ENCODE measurements at places on chromosomes 3 and 15. TPM values are rescaled to one million over a fixed set of nuclear protein-coding genes. Genes with fewer than 3 reads are reported as not detected.

DNA sequence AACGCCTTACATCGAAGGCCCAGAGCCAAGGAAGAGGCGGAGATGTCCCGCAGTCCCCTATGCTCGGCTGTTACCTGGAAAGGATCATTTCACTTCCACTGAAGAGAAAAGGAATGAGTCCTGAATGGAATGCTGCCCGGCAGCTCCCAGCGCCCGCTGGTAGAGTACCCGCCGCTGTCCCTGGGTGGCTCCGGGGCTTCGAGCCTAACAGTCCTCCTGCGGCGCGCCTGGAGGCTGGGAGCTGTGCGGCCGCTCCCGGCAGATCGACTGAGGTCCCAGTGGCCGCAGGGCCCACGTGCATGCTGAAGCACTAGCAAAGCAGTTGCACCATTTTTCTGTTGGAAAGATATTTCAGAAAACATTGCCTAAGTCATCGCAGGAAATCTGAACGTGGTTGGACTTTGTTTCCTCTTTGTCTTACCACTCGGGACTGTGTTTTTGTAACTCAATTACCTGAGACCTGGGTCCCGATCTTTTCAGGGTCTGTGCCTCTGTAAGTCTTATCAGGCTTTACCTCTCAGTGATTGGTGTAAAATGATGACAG is 984 bp downstream of the RNU6-1 start:
- peaks cover under 1% of the 10 kb centered on the region for H3K27me3 ChIP-seq
- H3K36me3 ChIP-seq = no peaks in the 10 kb centered on the region
- H3K4me3 ChIP-seq = peak overlapping the region; percentile 99
- peaks cover 44% of the 10 kb centered on the region for H3K4me1 ChIP-seq
- peak overlapping the region; percentile 97 for H3K27ac ChIP-seq

ALG1L2 gene
- total RNA-seq = not detected

DNA sequence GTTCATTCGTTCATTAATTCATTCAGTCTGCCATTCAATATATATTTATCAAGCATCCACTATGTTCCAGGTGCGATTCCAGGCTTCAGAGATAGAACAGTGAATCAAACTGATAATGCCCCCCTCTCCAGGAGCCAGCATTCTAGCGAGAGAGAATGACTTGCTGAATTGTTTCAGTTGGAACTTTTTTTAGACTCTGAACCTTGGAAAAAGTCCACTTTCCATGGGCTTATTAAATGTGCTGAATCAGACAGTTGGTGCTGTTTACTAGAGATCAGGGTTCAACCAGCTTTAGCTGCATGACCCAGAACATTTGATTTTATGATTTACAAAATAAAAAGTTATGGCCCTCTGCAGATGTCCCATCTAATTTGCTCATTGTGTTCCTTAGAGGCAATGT is 213.2 kb downstream of the THSD4 start:
- peaks cover 75% of the 10 kb centered on the region for H3K4me1 ChIP-seq
- H3K27me3 ChIP-seq = no peaks in the 10 kb centered on the region
- H3K4me3 ChIP-seq = no peak overlapping the region
- no peaks in the 10 kb centered on the region for H3K36me3 ChIP-seq

GRCh38 chr3:59510576-59510975 is 460.8 kb upstream of the CFAP20DC start:
- no peak overlapping the region for H3K4me3 ChIP-seq
- H3K27ac ChIP-seq = no peak overlapping the region
- no peaks in the 10 kb centered on the region for H3K27me3 ChIP-seq
- no peaks in the 10 kb centered on the region for H3K36me3 ChIP-seq
- no peaks in the 10 kb centered on the region for H3K4me1 ChIP-seq
- DNase-seq = no peak

DNA sequence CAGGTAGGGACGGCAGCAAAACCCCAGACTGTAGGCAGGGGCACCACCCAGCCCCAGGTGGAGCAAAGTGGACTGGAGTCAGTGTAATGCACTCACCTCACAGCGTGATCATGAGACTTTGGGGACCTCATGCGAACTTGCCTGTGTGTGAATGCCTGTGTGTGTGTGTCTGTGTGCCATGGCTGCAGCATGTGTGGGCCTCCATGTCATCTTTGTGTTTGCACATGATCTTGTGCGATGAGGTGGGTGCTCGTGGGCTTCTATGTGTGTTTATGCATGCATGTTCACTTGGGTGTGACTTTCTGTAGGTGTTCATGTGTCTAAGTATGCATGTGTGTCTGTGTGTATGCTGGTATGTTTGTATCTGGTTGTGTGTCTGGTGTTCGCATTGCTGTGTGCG is 41.2 kb upstream of the ADPGK start:
- no peak overlapping the region for H3K4me3 ChIP-seq
- peaks cover 9% of the 10 kb centered on the region for H3K4me1 ChIP-seq
- no peaks in the 10 kb centered on the region for H3K27me3 ChIP-seq
- no peak for DNase-seq

DNA sequence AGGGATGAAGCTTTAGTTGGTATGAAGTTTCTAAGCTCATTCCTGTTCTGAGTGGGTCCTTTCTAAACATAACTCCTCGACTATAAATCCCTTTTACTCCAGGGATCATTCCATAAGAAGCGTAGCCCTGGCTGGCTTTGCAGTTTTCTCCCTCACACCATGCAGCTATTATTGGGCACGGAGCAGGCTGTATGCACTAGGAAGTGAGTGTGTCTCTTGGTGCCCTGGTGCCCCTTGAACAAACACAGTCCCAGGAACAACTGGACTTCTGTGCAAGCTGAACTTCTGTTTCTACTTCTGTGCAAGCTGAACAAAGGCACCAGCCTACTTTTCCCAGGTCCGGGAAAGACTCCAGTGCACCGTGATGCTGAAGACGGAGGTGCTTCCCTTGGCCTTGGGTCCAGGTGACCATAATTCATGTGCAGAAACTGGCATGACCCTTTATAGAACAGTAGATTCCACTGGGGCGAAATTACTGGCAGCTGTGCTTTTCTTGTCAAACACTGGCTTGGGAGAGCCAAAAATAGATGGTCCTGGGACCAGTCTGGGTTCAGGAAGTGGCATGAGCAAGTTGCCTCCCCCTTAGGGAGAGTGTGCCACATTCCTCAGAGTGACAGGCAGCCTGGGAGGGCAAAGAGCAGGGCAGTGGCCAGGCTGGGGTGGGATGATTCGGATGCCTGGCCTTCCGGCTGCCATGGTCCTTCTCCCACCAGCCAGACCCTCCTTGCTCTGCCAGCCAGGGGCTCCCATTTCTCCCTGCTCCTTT is 127.2 kb downstream of the SLCO3A1 start:
- peaks cover 21% of the 10 kb centered on the region for H3K4me1 ChIP-seq
- H3K4me3 ChIP-seq = peak overlapping the region; percentile 16
- H3K27me3 ChIP-seq = no peaks in the 10 kb centered on the region
- no peaks in the 10 kb centered on the region for H3K36me3 ChIP-seq
- DNase-seq = no peak
- H3K27ac ChIP-seq = peak overlapping the region; percentile 72

GRCh38 chr3:39127908-39128304 is 20.4 kb downstream of the TTC21A start:
- no peaks in the 10 kb centered on the region for H3K27me3 ChIP-seq
- no peak overlapping the region for H3K27ac ChIP-seq
- H3K4me3 ChIP-seq = no peak overlapping the region
- H3K4me1 ChIP-seq = peaks cover 9% of the 10 kb centered on the region

MB21D2 gene
- 6.4 TPM for total RNA-seq

DNA sequence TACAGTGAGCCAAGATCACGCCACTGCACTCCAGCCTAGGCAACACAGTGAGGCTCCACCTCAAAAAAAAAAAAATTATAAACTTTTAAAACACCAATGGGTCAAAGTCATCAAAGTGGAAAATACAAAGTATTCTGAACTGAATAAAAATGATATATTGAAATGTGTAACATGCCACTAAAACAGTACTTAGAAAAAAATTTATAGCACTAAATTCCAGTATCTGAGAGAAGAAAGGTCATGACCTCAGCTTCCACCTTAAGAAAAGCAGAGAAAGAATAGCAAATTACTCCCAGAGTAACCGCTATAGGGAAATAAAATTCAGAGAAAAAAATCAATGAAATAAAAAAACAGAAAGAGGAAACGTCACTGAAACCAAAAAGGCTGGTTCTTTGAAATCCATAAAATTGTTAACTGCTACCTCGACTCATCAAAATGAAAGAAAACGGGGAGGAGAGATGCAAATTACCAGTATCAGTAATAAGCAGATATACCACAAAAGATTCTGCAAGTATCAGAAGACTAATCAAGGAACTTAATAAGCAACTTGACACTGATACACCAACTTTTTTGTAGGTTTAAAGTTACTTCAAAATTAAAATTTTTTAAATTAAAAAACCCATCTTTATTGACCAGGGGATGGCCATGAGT is 20.8 kb downstream of the ATP13A3 start:
- peaks cover 37% of the 10 kb centered on the region for H3K4me1 ChIP-seq
- no peak overlapping the region for H3K27ac ChIP-seq
- no peak overlapping the region for H3K4me3 ChIP-seq
- no peaks in the 10 kb centered on the region for H3K36me3 ChIP-seq
- H3K27me3 ChIP-seq = no peaks in the 10 kb centered on the region

Measured in thoracic aorta (tissue), 2 donors.